CD8-positive, alpha-beta memory T cell (primary cell): ENCODE measurements at places on chromosomes 5 and 9.

- DNase-seq, result no peak
Observed at GRCh38 chr9:126117631-126118030, 209.0 kb upstream of the MVB12B start.

- no peak for DNase-seq
Observed at GRCh38 chr5:10441992-10442435, 335 bp downstream of the ROPN1L start.

- DNase-seq, result no peak
Observed at GRCh38 chr9:117018966-117019617, 332.0 kb downstream of the TRIM32 start.

GRCh38 chr5:173314166-173314952, 13.9 kb downstream of the STC2 start:
- no peak for DNase-seq

DNA sequence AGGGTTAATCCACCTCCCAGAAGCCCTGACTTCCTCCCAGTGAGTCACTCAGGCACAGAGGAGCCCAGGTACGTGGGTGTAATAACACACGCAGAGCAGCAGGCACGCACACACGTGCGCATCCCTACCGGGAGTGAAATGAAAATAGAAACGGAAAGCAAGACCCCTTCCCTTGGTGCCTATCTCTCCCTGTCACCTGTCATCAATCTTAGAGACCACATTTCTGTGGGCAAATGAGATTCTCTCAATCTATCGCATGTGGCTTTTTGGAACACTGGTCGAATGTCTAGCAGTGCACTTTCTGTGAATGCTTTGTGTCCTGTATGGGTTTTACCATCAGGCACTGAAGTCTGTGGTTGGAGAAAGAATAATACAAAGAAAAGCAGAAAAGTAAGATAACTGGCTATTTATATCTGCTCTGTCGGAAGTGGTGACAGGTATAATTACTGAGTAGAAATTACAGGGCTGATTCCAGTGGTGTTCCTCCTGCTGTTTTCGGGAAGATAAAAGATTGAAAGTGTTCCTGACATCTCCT, 137.7 kb upstream of the GRIA1 start:
- DNase-seq, result no peak

DNA sequence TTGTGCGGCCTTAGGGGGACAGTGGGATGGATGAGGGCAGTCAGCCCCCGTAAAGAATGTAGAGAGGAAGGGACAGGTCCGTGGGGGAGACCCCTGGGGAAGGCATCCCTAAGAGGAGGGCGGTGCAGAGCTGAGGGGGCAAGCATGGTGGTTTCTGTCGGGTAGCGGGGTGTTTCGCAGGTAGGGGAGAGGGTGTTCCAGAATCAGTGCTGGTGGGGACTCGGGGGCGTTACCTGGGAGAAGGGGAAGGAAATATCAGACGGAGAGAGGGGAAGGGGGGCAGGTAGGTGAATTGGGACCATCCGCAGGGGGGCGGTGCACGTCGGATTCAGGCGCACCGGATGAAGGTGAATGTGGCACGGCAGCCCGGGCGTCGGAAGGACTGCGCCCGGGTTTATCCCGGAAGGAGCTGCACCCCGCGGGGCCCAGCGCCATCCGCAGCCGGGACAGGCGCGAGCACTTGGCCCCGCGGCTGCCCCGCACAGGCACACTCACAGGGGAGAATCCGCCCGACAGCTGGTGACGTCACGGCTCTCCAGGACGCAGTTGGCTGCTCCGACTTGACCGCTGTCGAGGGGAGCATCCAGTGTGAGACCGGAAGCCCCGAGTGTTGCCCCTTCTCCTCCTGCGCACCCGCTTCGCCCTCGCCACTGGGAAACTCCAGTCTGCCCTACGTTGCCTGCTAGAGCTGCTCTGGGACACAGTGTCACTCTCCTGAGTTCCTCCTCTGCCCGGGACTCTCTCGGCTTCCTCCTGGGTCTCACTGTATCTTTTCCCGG, 1.3 kb downstream of the CD72 start:
- DNase-seq, result peak; percentile 63

GRCh38 chr9:15132091-15132490, 174.9 kb downstream of the TTC39B start:
- DNase-seq, result no peak

GRCh38 chr5:167783145-167783817, 508.2 kb upstream of the WWC1 start:
- DNase-seq, result no peak

DNA sequence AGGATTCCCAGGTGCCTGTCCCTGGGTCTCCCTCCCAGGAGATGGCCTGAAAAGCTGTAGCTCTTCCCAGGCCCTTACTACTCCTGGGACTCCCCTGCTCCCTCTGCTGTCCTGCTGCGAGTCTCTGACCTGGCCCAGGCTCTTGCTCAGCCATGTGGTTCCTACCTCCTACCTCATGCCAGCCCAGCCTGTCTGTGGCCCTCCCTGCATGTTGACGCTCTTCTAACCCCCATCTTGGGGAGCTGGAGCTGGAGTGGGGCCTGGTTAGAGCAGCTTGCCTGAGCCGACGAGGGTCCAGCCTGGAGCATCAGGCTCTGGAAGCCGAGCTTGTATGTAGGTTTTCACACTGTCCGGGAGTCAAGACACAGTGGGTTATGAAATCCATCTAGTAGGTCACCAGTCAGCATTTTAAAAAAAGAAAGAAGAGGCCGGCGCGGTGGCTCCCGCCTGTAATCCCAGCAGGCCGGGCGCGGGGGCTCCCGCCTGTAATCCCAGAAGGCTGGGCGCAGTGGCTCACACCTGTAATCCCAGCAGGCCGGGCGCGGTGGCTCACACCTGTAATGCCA, 244.4 kb downstream of the FANCC start:
- no peak for DNase-seq

GRCh38 chr5:124865603-124866354, 119.3 kb upstream of the ZNF608 start:
- no peak for DNase-seq

DNA sequence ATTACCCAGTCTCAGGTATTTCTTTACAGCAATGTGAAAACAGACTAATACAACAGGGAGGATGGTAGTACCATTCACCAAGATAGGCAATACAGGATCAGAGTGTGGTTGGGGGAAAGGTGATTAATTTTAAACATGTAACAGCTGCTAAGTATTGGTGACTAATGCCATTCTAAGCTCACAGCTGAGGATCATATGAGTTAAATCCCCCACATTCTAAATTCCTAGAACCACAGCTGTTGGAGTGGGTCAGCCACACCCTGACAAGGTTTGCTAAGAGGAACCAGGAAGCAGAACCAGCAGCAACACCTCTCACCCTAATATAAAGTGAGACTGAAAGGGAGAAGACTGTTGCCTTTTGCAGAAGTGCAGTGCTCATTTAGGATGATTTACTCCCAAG, 24.8 kb downstream of the HSPB3 start:
- no peak for DNase-seq

GRCh38 chr5:14760548-14761002, 96.1 kb downstream of the OTULIN start:
- DNase-seq, result no peak

DNA sequence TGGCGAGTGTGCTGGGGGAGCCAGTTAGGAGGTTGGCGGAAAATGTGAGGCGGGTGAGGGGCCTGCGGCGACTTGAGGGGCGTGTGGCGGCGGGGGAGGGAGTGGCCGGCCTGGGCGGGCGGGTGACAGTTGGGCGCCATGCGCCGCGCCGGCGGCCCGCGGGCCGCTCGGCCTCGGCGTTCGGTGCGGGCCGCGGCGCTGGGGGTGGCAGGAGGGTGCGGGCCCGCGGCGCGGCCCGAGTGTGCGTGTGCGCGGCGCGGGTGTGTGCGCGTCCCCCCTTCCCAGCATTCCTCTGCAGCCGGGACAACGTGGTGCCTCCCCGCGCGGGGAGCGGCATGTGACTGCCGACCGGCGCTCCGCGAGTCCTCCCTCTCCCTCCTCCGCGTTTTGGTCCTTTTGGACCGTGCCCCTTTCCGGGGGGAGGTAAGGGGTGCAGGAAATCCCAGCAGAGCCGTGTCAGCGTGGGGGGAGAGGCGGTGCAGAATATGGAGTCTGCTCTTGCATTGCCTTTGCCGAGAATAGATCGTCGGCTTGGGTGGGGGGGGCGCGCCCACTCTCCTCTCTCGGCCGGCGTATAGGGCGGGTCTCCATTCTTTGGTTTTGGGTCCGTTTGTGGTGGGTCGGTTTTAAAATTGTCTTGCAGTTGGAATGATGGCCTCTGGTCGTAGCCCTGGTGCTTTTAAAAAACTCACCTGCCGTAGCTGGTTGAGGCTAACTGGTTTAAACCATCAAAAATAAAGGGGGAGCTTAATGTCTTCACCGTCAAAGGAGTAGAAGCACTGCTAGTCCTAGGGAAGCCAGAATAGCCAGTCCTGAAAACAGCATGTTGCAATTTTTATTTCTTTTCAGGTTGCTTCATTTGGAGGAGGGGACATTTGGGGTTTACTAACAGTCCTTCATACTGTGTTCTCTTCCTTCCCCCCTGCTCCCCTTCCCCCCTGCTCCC, 2.0 kb downstream of the LARP1 start:
- peak; percentile 63 for DNase-seq

- DNase-seq, result no peak
Observed at GRCh38 chr9:116020146-116020545, 133.4 kb upstream of the PAPPA start.

- DNase-seq, result no peak
Observed at GRCh38 chr5:111200828-111201227, 23.4 kb upstream of the CAMK4 start.

DNA sequence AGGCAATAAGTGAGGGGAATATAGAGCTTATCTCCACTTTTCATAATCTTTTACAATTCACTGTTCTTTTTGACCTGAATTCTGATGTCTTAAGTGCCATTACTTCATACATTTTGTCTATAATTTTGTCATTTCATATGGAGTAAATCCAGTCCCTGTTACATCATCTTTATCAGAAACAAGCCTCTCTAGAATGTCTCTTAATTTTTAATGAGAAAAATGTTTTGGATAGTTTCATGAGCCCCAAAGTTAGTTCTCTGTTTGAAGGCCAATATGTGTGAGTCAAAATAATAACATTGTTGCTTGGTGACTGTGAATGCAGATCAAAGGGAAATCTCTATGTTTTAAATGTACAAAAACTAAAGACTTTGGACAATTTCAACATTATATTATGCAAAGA, 329.6 kb upstream of the ARRDC3 start:
- DNase-seq, result no peak

DNA sequence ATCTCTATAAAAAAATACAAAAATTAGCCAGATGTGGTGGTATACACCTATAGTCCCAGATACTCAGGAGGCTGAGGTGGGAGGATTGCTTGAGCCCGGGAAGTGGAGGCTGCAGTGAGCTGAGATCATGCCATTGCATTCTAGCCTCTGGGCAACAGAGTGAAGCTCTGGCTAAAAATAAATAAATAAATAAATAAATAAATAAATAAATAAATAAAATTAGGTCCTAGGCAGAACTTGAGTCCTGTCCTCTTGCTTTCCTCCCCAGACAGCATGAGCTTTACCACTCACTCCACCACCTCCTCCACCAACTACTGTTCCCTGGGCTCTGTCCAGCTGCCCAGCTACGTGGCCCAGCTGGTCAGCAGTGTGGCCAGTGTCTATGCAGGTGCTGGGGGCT, 31.6 kb upstream of the SPZ1 start:
- no peak for DNase-seq
